ENCODE measurements at places on chromosomes 13 and 19.

- DNase-seq, result no peak
Observed at GRCh38 chr19:49818649-49819370, 721 bp downstream of the MED25 start.

DNA sequence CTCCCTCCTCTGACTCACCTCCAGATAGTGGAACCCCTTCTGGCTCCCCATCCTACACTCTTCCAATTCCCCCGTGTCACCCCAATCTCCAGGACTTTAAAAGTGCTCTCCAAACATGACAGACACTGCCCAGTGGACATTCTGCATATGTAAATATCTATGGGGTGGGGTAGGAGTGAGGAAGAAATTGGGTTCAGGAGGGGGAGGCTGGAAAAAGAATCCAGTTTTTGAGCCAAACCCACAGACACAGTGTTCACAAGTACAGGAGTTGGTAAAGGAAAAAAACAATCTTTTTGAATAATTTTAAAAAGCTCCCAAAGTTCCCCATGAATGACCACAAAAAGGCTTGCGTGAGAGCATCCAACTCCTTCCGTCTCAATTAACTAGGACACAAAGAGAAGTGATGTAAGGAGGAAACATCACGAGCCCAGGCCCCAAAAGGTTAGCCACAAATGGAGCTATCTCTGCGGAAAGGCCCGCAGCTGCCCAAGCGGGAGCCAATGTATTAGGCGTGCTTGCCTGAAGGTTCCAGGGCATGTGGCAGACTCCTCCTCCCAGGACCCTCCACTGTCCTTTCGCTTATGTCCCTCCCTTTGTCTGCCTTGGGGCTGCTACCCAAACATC, 18.0 kb downstream of the ZC3H4 start:
- no peak for DNase-seq

DNA sequence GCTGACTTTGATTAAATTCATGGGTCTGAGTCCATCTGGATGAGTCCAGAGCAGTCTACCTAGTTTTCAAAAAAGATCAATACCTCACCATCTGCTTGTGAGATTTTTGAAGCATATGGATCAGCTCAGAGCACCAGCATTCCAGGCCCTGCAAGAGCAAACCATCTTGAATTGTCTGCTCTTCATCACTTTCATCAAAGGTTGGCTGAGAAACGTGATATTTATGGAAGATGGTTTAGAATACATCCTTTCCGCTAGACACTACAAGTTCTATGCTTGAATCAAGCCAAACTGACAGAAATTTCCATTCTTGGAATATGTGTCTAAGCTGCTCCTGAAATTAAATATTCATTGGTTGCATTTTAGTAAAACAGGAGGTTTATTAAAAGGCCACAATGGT, 190.3 kb downstream of the KCNRG start:
- DNase-seq, result no peak

DNA sequence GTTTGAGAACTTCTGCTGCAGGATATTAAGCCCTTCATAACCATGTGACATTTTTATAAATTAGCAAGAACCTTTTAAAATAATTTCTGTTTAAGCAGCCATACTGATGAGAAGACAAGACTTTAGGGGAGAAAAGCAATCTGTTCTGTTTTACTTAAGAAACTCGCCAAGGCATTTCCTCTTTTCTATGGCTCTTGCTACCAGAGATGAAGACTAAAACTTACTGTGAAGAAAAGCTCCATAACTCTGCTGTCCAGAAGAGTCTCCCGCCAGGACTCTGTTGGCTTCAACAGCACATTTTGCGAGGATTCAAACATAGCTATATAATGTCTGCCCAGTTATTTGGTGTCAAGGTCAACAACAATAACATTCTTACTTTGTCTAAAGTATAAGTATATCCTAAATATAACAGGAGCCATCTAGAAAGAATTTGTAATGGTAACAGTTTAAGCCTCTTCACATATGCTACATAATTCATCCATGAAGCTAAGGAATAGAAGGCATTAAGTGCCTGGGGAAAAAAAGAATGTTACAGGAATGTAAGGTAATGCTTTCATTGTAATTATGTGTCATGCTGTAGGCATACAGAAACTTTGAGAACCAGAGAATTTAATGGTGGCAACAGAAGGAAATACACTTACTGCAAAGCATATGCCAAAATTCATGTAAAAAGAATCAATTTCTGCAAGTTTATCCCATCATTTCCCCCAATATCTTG, 53.2 kb upstream of the EEF1AKMT1 start:
- no peak for DNase-seq

GRCh38 chr13:40490086-40490758, 176.2 kb downstream of the FOXO1 start:
- DNase-seq, result peak; percentile 40

- no peak for DNase-seq
Observed at GRCh38 chr13:67964986-67965385, 734.9 kb upstream of the PCDH9 start.

GRCh38 chr13:40697711-40698110, 31.3 kb upstream of the FOXO1 start:
- no peak for DNase-seq

DNA sequence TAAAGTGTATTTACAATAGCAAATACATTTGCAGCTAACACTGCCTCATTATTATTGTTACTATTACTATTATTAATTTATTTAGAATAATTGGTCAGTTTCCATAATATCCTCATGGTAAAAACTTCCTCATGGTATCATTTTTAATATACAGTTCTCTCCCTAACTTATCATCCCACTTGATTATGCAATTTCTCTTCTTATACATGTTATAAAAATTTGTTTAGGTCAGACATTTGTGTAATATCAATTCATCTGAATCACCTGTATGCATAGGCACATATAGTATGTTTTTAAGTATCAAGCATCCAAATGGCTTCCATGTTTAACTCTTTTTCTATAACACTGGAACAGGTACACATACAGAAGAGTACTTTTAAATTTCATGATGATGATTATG, 210.8 kb upstream of the STARD13 start:
- no peak for DNase-seq

DNA sequence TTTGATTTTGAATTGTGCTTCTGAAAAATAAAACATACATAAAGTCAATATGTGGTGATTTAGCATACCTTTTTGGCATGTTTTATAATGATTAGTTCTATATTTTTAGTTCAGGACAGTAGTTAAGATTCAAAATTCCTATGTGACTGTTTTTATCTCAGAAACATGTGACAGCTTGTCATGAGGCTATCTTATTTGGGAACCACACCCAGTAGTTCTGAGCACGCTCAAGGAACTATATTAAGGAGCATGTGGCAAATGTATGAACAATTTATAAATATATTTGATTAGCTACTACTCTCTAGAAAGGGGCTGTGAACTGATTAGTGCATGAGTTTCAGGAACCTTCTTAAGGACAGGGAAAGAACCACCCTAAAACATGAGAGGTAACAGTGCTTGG, 38.8 kb downstream of the FGF9 start:
- DNase-seq, result no peak

DNA sequence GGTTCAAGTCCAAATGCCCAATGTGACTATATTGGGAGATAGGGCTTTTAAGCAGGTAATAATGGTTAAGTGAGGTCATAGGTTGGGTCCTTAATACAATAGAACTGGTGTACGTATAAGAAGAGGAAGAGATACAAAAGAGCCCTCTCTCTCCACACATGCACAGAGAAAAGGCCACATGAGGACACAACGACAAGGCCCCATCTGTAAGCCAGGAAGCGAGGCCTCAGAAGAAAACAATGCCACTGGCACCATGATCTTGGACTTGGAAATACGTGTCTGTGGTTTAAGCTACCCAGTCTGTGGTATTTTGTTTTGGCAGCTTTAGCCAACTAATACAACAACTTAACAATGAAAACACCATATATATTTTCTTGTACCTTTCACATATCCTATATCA, 23.4 kb upstream of the RFC3 start:
- no peak for DNase-seq

DNA sequence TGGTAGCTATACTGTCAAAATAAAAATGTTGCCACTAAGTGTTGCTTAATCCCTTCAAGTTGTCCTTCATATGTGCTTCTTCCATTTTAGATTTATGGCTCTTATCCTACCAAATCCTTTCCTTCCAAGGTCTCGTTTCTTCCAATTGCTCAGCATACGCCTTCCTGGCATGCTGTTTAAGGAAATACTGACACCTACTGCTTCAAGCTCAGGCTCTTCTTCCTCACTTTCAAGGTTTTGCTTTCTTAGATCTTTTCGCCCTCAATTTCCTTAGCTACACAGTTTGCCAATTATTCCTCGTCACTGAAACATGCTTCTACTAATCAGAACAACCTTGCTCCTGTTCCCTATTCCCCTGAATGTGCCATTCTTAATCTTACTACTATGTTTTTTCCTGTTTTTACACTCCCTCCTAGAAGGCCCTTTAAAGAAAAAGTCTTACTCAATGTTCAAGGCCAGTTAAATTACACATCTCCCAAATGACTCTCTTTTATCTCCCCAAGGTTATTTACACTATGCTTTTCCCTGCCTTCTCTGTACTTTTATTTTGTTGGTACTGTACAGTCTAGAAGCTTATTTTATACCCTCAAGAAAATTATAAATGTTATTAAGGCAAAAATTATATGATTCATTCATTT, 343.1 kb downstream of the MZT1 start:
- no peak for DNase-seq

GRCh38 chr19:4554717-4555116, 4.8 kb downstream of the SEMA6B start:
- DNase-seq, result no peak

GRCh38 chr19:45794627-45795026, 2.0 kb upstream of the DMWD start:
- no peak for DNase-seq

DNA sequence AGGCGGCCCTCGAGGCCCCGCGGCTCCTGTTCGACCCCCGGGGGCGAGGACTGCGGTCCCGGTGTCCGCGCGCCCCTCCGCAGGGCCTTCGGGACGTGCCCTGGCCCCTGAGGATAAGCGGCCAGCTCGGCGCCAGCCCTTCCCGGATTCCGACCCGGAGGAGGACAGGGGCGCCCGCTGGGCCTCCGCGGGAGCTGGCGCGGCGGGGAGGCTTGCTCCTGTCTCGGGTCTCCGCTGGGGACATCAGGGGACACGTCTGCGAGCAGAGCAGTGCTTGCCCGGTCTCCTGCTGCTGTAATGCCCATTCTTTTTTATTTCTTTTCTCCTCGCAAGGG, 829 bp downstream of the B3GLCT start:
- peak; percentile 21 for DNase-seq

DNA sequence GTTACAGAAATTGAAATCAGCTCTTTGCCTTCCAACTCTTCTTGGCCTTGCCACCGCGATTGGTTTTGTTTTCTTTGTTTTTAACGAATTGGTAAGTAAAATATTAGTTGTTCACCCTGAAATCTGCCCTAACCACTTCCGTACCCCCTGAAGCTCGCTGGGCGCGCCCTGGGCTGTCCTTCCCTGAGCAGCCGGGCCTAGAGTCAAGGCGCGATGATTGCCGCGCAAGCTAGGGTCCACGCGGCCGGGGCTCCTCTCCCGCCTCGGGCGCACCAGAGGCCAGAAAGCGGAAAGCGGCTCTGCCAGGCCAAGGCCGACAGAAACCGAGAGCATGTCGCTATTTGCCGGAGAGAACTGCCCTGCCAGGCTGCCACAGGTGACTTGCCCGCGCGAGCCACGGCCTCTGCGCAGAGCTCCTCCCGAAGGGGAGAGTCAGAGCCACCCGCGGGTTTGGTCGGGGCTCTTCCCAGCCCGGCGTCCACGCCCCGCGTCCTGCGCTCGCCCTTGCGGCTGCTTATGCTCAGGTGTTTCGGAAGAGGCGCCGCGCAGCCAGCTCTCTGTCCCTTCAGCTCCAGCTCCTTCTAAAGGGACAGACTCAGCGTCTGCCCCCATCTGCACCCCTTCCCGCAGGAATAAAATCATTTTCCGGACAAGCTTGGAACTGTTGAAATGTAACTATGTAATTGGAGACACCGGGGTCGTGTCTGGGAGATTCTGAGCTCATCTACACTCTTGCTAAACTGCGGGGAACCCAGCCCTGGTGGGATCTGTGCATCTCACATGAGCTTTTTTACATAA, 6.6 kb upstream of the CDX2 start:
- no peak for DNase-seq

DNA sequence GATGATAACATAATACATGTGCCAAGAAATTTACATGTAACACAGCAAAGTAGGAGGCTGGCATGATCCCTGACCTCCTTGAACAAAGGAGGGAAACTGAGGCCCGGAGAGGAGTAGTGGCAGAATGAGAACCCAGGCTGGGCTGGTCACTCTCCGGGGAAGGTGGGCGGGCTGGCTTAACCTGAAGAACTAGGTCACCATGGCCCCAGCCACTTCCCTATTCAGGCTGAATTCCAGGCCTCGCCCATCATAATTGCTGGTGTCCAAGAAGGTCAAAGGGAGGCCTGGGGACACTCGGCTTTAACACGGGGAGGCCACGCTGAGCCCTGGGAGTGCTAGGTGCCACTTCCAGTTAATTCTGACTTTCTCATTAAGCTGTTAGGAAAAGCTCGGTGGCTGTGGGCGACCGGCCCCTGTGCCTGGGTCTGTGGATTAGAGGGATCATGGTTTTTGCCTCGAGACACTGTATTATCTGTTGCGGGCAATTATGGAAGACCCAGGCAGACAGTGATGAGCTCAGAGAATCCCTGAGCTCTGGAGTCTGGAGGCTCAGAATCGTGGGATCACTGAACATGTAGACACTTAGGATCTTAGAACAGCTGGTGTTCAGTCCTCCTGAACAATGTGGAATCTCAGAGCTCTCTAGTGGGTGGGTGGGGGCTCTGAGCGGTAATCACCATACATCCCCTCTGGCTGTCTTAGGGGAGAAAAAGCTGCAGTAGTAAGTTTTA, 5.0 kb upstream of the TINCR start:
- DNase-seq, result no peak

- DNase-seq, result no peak
Observed at GRCh38 chr13:48902368-48902767, 73.3 kb upstream of the FNDC3A start.

All from T follicular helper cell (primary cell).